WTC11 (cell line): ENCODE measurements at places on chromosomes 6 and 20. TPM values are rescaled to one million over a fixed set of nuclear protein-coding genes. Genes with fewer than 3 reads are reported as not detected.
A peak's percentile ranks its signal among the peaks of the same experiment; 100 is the strongest.

The SMIM26 gene
- total RNA-seq = 71.9 to 78.1 TPM (median 77.4 TPM) in 3 replicates

The GHRH gene
- total RNA-seq = 0.74 TPM in 1 of 3 replicates, not detected in the others

The DNMT3B gene
- 638 to 682 TPM (median 641 TPM) in 3 replicates for total RNA-seq

The PCK1 gene
- total RNA-seq = 0.17 to 0.30 TPM (median 0.21 TPM) in 3 replicates

The CDKAL1 gene
- total RNA-seq = 20.6 to 21.9 TPM (median 21.6 TPM) in 3 replicates

DNA sequence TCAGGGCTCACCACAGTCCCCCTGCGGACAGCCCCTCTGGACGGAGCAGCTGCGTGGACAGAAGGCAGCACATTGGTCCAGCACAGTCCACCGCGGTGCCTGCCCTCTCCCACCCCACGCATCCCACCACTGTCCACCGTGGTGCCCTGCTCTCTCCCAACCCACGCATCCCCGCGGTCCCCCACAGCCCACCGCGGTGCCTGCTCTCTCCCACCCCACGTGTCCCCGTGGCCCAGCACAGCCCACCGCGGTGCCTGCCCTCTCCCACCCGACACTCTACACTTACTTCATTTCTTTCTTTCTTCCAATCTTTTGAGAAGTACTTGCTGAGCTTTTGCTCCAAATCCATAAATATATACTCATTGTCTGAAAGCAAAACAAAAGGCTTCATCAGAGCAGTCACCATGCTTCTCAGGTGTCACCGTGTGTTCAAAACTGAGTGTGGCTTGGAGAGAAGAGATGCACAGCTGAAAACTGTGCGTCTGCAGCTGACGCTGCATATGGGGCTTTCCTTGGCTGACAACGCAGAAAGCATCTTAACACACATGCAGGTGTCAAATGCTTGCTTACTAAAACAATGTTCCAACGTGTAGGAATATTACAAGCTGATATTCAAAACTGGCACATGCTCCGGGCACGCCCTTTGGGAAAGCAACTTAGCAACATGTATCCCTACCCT lies 11.8 kb downstream of the FRMD1 start:
- no peaks in the 10 kb centered on the region for H3K36me3 ChIP-seq
- no peak overlapping the region for H3K4me3 ChIP-seq
- H3K27ac ChIP-seq = peak overlapping the region; percentile 53; the same call in 1 of the 2 replicates
- H3K4me1 ChIP-seq = no peaks in the 10 kb centered on the region

DNA sequence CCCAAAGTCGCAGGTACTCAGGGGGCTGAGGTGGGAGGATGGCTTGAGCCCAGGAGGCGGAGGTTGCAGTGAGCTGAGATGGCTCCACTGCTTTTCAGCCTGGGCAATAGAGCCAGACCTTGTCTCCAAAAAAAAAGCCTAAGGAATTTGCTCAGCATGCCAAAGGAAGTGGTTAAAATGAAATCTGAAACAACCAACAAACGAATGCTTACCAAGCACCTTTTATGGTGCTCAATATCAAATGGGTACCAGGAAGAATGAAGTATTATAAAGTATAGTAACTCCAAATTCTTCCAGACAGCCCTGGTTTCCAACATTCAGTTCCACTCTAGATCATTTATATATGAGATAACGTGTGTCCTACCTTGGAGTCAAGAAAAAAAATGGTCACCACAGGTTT lies 14.0 kb downstream of the GMDS start:
- H3K4me3 ChIP-seq = no peak overlapping the region
- no peaks in the 10 kb centered on the region for H3K27me3 ChIP-seq
- DNase-seq = no peak
- H3K4me1 ChIP-seq = peaks cover 41% of the 10 kb centered on the region

DNA sequence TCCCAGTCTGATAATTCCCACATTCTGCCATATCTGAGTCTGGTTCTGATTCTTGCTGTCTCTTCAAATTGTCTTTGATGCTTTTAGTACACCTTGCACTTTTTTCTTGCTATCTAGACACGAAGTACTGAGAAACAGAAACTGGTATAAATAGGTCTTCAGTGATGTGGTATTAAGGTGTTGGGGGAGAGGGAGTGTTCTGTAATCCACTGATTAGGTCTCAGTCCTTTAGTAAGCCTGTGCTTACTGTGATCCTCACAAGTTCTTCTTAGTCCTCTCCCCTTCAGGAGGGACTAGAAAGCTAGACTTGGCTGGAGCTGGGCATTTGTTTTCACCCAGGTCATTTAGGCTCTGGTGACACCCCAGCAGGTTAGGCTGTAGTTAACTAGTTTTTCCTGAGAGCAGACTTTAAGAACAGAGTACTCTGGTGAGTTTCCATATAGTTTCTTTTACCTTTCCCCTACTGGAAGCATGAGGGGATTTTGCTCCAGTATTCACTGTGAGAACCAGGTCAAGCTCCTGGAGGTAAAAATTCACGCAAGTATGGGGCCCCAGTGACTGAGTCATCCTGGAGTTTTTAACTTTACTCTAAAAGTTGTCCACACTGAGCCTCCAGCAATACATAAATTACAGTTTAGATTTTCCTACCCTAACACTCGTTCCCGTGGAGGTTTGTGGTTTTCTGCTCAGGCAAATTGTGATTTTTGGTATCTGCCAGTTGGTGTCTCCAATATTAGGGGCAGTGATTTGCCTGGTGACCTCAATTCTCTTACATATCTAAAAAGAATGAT lies 154.6 kb downstream of the CDKAL1 start:
- H3K27ac ChIP-seq = no peak overlapping the region
- no peaks in the 10 kb centered on the region for H3K27me3 ChIP-seq
- H3K4me1 ChIP-seq = peaks cover 32% of the 10 kb centered on the region
- no peak overlapping the region for H3K4me3 ChIP-seq
- no peaks in the 10 kb centered on the region for H3K36me3 ChIP-seq

- H3K36me3 ChIP-seq = no peaks in the 10 kb centered on the region
- no peaks in the 10 kb centered on the region for H3K27me3 ChIP-seq
Observed at GRCh38 chr6:135411339-135411738, 86.2 kb downstream of the AHI1 start.

DNA sequence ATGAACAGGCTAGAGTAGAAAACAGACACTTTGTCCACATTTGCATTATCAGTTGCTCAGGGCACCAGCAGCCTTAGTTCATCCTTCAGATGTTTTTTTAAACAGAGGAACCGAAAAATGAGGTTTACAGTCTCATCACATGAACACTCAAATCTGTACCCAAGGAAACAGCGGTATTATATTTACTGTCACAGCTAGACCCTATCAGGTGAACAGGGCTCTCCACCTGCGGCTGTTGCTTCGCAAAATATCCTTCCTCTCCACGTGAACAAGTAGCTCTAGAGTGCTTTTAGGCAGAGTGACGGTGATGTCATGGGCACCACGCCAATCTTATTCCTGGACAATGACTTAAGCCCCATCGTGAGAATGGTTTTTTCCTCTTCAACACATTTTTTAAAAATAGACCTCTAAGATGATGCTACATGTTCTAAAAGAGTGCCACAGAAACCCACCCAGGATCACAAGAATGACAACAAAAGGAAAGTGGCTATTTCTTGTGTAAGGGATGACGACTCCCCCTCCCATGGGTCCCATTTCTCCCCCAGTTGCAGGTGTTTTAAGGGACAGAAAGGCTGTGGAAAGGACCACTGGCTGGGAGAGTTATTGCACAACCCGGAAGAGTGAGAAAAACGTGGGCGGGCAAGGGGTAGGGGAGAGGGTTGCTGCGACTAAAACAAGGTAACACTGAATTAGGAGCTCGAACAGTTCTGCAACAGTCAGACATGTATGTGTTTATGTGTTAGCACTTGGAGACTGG lies 77.7 kb downstream of the EFHC1 start:
- H3K4me1 ChIP-seq = peaks cover 19% of the 10 kb centered on the region
- H3K36me3 ChIP-seq = peaks cover 18% of the 10 kb centered on the region
- no peak for DNase-seq
